Ammon's horn (tissue), 1 donor: ENCODE measurements at places on chromosomes 12 and 14.

DNA sequence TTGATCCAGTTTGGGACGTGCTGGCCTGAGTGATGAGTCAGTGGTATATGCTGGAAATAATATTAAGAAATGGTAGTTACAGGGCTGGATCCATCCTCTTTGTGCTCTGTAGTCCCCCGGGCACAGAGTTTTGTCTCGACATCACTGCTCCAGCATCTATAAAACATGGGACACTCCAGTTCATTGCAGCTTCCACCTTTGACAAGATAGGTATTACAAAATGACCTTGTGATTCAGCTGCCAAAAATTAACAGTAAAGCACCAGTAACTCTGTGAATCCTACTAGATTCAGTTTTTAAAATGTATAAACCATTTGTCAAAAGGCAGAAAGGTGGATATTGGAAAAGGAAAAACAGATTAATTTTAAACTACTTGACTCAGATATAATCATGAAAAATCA, 14.6 kb upstream of the GNG2 start:
- DNase-seq, result no peak

DNA sequence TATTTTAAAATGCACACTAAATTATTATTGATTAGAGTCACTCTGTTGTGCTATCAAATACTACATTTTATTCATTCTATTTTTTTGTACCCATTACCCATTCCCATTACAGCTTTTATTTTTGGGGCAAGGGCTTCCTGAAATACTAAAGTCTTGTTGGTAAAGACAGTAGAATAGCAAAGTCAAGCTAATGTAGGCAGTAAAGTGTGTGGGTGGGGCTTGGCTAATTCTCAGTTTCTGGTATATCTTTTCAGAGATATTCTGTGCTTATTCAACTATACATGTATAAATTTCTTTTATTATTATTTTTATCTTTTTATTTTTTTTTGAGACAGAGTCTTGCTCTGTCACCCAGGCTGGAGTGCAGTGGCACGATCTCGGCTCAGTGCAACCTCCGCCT, 22.3 kb upstream of the PHC1 start:
- no peak for DNase-seq

DNA sequence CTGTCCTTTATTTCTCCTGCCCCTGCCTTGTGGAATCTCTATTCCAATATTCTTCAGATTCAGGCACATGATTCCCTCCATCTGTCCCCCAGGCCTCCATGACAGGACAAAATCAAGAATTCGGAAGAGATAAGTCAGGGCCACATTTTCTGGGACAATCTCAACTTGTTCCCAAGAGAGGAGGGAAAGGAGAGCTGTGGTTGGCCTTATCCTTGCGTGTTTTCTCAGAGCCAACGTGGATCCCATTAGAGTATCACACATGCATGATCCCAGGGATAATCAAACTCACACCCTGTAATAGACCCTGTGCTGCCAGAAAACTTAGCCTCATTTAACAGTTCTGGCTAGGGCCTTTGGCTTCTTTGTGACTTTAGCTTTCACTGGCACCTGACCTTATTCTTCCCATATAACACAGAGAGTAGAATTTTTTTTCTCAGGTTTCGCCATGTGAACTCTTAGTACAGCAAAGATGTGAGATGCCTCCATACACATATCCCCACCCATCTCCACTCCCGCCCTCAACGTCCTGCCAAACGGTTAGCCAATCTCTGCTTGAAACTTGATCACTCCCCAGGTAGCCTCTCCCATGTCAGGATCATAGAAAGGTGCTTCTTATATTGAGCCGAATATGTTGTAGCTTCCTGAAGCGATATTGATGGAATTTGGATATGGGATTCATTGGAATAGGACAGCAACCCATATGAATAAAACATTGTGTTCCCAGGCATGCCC, 6.7 kb upstream of the KRT1 start:
- DNase-seq, result no peak

DNA sequence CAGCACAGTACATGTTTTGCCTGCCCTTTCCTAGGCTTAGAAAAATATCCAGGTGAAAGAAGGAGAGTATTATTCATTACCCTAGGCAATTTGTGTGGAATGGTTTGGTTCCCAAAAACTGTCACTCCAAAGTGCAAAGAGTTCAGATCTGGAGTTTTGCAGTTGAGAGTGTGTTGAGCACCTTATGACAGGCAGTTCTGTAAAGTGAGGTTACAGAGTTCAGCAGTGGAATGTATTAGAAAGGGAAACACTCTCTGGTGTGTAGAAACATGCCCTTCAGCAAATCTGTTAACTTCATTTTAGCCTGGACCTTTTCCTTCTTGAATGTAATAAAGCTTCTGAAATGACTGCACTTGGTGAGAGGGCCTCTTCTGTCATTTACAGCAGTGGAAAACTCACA, 154.0 kb upstream of the SSTR1 start:
- DNase-seq, result no peak

GRCh38 chr14:87160989-87161388, 832.0 kb downstream of the GALC start:
- no peak for DNase-seq

DNA sequence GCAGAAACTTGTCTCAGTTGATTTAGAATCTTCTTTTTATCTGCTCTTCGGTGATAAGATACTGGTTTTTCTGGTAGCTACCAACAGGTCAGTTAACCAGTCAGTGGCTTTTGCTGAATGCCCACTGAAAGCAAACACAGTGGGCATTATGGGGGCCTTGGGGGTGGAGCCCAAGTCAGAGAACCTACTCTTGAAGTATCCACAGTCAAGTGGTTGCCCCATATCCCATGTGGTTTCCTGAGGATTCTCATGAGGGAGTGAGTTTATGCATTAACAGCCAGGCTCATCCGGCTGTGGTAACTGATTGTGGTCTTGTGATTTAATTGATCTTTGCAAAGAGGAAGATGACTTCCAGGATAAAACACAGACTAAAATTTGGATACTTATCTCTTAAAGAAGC, 83.7 kb downstream of the ST8SIA1 start:
- DNase-seq, result no peak

GRCh38 chr12:54126696-54127537, 61.9 kb downstream of the SMUG1 start:
- DNase-seq, result peak; percentile 38

DNA sequence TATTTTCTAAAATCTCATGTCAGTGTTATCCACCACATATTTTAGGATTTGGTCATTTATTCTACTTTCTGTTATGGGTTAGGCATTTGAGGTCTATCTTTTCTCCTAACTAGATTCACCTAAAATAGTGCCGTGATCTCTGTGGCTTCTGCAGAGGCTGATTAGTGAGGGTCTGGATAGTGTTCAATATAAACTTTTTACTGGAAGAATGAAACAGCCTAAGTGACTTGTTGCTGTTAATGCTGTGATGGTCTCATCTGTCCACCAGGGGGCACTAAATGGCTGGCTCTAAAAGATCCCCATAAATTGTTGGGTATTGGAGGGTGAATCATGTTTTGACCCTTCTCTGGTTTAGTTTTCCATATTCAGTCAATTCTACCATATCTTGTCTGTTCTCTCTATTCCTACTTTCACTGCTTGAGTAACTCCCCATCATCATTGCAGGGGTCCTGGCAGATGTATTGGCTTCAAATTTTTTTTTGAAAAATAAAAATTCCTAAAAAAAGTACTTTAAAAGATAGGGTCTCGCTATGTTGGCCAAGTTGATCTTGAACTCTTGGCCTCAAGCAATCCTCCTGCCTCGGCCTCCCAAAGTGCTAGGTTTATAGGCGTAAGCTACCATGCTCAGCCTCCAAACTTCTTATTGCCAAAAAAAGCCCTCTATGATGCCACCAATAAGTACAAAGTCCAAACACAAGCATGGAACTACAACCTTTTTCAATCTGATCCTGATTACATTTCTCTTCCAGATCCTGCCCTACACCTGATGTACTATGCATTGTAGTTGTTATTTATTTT, 6.9 kb downstream of the PABPN1 start:
- DNase-seq, result peak; percentile 89

GRCh38 chr12:119208626-119209061, 29.9 kb downstream of the HSPB8 start:
- peak; percentile 75 for DNase-seq

DNA sequence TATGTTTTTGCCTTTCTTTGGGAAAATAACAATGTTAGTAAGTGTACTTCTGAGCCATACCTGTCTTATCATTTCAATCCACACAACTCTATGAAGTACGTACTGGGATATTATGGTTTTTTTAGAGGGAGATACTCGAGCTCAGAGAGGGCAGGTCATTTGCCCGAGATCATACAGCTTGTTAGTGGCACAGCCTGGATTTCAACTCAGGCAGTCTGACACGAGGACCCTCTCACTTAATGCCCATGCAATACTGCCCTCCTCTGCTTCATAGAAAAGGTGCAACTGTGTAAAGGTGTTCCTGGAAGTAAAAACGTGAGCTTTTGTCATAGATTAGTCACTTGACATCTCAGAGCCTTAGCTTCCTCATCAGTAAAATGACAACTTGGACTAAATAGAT, 128.0 kb downstream of the NDUFA12 start:
- DNase-seq, result peak; percentile 26

GRCh38 chr12:5567016-5567725, 135.3 kb downstream of the NTF3 start:
- DNase-seq, result peak; percentile 6
